ENCODE measurements at places on chromosomes 11 and 22. TPM values are rescaled to one million over a fixed set of nuclear protein-coding genes. Genes with fewer than 3 reads are reported as not detected.

GRCh38 chr11:47101406-47101805, 75.3 kb downstream of the ARFGAP2 start:
- DNase-seq: no peak

- no peak for DNase-seq
These were observed 12.7 kb downstream of the TOM1 start for GRCh38 chr22:35312198-35313059.

DNA sequence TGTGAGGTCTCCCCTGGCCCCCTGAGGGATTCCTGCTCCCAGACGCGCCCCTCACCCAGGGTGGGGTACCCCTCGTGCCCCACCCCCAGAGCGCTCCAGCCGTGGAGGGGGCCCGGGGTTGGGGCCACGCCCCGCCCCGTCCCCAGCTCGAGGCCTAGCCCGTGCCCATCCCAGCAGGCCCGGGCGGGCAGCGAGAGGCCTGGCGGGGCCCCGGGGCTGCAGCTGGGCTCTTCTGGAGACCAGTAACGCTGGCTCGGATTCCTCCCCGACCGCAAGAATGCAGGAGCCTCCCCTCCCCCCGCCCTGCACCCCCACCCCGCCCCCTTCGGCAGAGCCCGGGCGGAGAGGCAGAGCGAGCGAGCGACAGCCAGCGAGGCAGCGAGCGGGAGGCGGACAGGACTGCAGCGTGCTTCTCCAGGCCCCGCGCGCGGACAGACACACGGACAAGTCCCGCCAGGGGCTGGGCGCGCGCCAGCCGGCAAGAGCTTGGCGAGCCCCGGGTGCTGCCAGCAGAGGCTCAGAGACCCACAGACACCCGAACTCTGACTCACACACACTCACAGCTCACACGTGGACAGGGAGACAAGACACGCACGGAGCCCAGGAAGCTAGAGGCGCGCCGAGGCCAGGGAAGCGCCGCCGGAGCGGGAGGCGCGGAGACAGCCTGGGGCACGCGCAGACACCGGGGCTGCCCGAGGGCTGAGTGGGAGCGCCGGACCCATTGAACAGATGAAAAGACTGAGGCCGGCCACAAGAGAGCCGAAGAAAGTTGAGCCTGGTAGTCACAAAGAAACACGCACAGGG, 15.2 kb downstream of the BCL9L start:
- DNase-seq: peak; percentile 75

DNA sequence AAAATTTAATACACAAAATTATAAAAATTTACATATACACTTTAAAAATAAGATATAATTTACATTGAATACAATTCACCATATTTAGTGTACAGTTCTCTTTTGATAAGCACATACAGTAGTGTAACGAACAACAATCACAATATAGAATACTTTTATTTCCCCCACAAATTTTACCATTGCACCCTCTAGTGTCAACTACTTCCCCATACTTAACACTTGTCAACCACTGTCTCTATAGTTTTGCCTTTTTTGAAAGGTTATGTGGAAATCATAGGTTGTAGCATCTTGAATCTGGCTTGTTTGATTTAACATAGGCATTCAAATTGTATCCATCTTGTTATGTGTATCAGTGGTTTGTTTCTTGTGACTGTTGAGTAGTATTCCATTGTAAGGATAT, 21.3 kb upstream of the PANX1 start:
- DNase-seq: no peak

GRCh38 chr22:23692598-23693291, 1.9 kb downstream of the RGL4 start:
- no peak for DNase-seq

DNA sequence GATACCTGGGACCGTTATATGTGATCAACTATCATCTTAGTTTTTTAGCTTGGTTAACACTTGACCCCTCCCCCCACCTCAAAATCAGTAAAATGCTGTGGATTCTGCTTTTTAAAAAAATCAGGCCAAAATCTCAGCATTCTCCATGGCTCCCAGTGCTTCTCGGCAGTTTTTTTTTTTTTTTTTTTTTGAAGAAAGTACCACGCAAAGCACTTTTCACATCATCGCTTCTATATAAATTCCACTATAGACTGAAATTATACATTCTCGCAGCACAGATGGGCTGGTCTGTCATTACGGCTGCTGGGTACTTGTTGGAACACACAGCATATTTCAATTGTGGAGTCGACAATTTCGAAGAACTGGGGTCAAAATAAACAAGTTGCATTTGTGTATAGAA, 67.7 kb upstream of the PPARA start:
- no peak for DNase-seq

- DNase-seq: no peak
These were observed 272.2 kb downstream of the TENM4 start for GRCh38 chr11:79168530-79169110.

DNA sequence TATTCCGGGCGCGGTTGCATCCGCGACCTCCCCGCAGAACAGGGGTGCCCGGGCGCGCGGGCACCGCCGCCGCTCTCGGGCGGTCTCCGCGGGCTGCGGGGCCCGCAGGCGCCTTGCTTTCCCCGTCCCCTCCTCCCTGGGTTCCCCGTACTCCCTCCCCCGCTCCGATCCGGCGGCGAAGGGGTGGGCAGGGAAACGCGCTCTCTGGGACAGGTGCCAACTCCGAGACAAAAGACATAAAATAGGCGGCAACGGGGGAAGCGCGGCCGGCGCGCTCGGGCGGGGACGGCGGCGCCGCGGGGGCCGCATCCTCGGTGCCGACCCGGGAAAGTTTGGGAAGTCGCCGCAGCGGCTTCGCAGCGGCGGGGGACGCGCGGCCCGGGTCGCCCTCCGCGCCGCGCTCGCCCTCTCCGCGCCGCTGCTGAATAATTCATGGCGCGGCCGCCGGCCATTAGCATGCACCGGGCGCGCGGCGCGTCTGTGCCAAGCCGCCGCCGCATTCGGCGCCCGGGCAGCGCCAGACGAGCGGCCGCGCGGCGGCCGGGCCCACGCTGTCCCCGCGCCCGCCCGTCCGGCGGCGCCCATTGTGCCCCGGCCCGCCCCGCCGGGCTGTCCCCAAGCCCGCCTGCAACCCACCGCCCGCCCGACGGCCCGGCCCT, 78.7 kb upstream of the PPARA start:
- DNase-seq: peak; percentile 95

GRCh38 chr11:124754710-124755109, 2.7 kb upstream of the VSIG2 start:
- no peak for DNase-seq

GRCh38 chr11:76641905-76642304, 28.6 kb downstream of the LRRC32 start:
- DNase-seq: no peak

- no peak for DNase-seq
These were observed 172.0 kb downstream of the KCNA4 start for GRCh38 chr11:29844701-29845379.

- no peak for DNase-seq
These were observed 186.7 kb downstream of the CADM1 start for GRCh38 chr11:115317277-115318185.

DNA sequence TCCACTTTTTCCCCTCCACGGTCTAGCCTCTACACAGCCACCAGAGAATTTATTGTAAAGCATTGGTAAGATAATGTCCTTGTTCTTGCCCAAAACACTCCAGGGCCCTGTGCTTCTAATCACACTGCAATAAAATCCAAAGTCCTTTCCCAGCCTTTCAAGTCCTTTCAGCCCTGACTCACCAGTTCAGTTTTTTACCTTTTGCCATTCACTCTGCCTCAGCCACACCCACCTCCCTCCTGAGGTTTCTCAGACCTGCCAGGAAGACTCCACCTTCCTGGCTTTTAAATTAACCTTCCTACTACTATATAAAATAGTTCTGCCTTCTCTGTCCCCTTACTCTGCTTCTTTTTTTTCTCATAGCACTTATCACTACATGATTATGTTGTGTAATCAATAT, 91.0 kb upstream of the ARHGAP32 start:
- no peak for DNase-seq

GRCh38 chr22:17754233-17754925, 19.9 kb downstream of the BID start:
- no peak for DNase-seq

- no peak for DNase-seq
These were observed 13.8 kb downstream of the SMARCB1 start for GRCh38 chr22:23800297-23801237.

- DNase-seq: no peak
These were observed 22.1 kb downstream of the AP2A2 start for GRCh38 chr11:947744-948143.

- DNase-seq: no peak
These were observed 40.2 kb downstream of the LMO1 start for GRCh38 chr11:8223513-8223900.

DNA sequence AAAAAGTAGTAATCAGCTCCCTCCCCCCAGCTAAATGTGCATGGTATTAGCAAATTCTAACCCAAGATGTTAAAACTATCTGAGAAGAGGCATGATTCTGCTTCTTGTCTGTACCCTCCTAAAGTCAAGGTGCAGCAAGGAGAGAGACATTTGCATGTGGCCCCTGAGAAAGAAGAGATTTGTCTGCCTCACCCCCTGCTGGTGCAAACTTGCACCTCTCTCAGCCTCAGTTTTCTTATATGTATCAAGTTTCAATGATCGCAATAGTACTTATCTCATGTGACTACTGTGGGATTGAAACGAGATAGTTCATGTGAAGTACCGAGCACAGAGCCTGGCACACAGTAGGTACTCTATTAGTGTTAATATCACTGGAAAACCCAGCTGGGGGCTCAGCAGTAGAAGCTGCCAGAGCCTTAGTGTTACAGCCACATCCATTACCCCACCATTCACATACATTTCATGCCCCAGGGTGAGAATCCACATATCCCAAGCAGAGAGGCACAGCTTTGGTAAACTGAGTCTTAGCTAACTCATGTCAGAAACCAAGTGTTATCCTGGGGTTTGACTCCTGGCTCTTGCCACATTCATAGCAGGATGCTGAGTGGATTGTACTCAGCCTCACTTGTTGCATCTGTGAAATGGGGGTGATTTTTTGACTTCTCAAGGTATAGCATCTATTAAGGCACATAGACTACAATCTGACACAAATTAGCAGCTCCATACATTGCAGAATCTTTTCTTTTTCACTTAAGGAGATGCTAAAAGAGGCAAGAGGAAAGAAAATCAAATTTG, 24.9 kb downstream of the CD44 start:
- no peak for DNase-seq

DNA sequence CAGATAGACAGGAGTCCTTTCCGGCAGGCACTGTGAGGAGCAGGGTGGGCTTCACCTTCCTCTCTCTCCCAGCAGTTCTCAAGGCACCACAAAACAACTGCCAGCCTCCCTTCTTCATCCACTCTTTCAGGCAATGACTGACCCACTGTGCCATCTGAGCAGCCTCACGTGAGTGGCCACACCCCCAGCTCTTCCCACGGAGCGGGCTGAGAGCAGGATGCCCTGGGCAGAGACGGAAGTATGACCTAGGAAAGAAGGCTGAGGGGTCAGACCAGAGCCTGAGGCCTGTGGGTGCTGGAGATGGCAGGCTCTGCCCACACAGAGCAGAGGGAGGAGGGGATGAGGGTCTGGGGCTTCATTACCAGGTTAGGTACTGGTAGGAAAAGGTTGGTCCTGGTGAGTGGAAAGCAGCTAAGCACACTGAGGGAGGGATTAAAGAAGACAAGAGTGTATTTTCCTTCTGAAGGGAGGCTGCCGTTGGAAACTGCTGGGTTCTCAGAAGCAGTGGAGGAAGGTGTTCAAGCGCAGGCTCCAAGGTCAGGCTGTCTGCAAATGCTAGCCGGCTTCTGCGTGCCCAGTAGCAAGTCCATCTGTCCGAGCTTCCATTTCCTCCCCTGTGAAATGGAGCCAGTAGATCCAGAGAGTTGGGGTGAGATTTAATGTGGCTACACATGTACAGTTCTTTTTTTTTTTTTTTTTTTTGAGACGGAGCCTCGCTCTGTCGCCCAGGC, 4.6 kb downstream of the NLRP6 start:
- no peak for DNase-seq

Gene OR4A16
- not detected for polyA plus RNA-seq

Gene GDPD4
- 0.26 TPM for polyA plus RNA-seq

Gene SCGB1D4
- not detected for polyA plus RNA-seq

Gene ANGPTL5
- not detected for polyA plus RNA-seq

Gene PLAAT2
- polyA plus RNA-seq: not detected

Gene FAM111B
- polyA plus RNA-seq: 5.3 TPM

Gene MMP13
- polyA plus RNA-seq: not detected

Gene PGA5
- 1.1 TPM for polyA plus RNA-seq

Gene BBS1
- 21.4 TPM for polyA plus RNA-seq

Gene NRIP3
- polyA plus RNA-seq: 1.3 TPM

Gene APOBEC3B
- 3.1 TPM for polyA plus RNA-seq
